ENCODE measurements at places on chromosomes 1 and 21.

GRCh38 chr1:218353656-218354055 lies 8.5 kb downstream of the TGFB2 start:
- DNase-seq = no peak

GRCh38 chr1:9721606-9722377 lies 70.3 kb downstream of the PIK3CD start:
- peak; percentile 71 for DNase-seq

DNA sequence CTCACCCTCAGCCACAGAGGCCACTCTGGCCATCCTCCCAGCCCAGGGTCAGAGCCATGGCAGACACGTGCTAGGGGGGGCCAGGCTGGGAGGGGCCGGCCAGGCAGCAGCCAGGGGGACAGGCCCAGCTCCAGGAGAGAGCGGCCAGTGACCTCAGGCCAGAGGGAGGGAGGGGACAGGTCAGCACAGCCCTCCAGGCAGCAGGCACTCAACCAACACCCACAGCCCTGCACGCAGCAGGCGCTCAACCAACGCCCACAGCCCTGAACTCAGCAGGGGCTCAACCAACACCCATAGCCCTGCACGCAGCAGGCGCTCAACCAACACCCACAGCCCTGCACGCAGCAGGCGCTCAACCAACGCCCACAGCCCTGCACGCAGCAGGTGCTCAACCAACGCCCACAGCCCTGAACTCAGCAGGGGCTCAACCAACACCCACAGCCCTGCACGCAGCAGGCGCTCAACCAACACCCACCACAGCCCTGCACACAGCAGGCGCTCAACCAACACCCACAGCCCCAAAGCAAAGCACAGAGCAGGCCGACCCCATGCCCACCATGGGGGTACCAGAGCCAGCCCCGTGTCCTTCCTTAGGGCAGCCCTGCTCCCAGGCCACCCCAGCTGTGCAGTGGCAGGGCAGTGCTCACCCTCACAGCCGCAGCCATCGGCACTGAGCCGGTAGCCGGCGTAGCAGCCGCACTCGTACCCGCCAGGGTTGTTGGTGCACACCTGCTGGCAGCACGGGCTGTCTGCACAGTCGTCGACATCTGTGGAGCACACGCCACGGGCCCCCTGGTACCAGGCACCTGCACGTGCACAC lies 55.9 kb downstream of the ARHGEF16 start:
- DNase-seq = no peak

GRCh38 chr1:203676455-203676854 lies 49.8 kb downstream of the ATP2B4 start:
- no peak for DNase-seq

DNA sequence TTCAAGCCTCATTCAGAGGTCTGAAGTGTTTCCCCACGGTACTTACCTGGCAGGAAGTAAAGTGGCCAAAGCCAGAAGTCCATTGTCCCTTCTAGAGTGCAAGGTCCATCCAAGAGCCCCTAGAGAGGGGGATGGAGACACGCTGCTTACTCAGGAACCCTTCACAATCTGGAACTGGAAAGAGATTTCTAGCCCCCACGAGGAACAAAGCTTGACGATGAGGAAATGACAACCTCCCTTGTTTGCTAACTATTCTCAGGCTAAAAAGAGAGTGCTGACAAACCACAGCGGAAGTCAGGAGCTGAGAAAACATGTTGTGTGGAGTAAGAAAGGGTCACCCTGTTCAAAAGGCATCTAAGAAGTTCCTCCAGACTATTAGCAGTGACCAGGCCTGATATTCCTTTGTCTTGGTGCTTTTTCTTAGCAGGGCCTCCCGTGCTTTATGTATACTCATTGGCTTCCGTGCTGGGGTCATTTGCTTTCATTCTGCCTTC lies at the start of gene FCMR:
Gene FCMR, minus strand, starts transcription at position 170 of the 494 bp plus-strand sequence. Its CDS starts 87 bp downstream, at position 83.
- peak; percentile 84 for DNase-seq
